ENCODE measurements at places on chromosomes 3 and 15.

GRCh38 chr15:41917767-41918430 is 24.0 kb upstream of the SPTBN5 start:
- DNase-seq, result peak; percentile 84

- DNase-seq, result no peak
Observed at GRCh38 chr3:126446301-126446700, 29.4 kb downstream of the ZXDC start.

GRCh38 chr15:78974272-78974918 is 29.5 kb upstream of the CTSH start:
- DNase-seq, result no peak

GRCh38 chr3:142213298-142213697 is 12.1 kb downstream of the GK5 start:
- DNase-seq, result no peak

DNA sequence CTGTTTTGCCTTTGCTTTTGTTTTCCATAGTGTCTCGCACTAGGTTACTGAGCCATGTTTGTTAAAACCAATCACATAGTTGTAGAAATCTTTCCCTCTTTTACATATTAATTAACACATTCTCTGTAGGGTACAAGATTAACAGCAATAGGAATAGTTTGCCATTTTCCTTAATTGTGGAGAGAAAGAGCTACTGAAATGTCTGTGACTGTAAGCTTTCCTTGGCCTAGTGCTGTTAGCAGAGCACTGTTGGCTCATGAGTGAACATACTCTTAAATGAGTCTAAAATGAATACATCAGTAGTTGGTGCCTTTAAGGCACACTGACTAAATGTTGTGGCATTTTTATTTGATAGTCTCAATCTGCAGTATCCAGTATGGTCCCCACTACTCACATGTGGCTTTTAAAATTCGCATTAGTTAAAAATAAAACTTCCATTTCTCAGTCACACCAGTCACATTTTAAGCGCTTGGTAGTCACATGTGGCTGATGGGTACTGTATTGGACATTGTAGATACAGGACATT is 28.2 kb downstream of the CHD2 start:
- DNase-seq, result no peak

DNA sequence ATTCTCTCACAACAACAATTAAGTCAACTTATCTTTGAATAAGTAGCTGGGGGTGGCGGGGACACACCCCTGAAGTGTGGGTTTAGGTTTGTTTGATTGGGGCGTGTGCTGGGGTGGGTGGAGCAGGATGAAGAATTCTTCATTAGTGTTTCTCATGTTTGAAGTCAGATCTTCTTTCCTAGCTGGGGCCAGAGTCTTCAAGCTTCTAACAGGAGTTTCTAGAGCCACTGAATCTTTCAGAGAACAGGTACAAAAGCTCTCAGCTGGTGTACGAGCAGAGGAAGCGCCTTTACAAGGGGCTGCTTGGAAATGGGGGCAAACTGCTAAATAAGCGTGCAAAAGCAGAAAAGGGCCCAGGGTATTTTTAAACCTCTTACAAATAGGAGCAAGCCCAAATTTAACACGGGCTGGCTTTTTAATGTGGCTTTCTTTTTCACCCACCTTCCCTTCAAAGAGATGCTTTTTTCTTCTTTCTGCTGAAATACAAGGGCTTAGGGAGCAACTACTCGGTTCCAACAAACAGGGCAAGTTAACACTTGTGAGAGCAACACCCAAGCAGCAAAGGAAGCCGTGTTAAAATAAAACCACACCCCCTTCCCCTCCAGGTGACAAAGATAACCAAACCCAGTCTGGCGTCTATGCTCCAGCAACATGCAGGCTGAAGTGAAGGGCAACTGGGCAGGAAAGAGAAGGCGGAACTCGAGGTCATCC is 86.9 kb upstream of the RASGRP1 start:
- DNase-seq, result no peak

- DNase-seq, result peak; percentile 13
Observed at GRCh38 chr3:42822828-42823227, 13.6 kb downstream of the ACKR2 start.

DNA sequence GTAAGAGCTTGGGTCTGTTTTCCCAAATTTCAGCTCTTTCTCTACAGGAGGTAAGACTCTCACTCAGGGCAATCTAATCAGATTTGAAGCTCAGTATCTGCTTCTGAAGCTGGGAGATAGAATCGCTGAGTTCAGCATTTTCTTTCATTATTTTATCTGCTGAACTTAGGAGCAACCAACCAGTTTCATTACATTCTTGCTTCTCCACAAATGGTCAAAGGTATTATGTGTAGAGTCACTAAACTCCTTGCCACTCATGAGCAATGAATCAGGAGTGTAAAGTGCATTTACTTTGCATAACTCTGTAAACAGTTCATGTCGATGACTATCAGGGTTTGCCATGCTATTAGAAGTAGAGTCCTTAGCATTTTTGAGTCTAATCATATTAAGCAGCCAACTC is 249.4 kb downstream of the CHL1 start:
- DNase-seq, result no peak

DNA sequence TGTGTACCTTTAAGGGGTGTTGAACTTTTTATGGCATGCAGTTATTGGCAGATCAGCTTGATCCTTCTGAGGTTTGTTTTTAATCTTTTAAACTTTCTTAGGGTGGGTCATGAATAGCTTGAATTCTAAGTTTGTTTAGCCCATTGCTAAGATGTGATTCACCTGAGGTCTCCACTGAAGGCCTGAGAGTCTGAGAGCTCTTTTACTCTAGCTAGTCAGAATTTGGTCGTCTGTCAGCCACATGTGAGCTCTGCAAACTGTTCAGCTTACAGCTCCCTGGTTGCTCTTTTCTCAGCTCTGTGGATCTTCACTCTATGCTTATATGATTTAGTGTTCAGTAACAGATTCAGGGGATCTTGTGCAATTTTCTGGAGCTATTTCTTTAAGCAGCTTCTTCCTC is 161.3 kb downstream of the ABHD5 start:
- DNase-seq, result peak; percentile 76

GRCh38 chr15:47184908-47185801 is 532.1 kb upstream of the SEMA6D start:
- peak; percentile 0 for DNase-seq

DNA sequence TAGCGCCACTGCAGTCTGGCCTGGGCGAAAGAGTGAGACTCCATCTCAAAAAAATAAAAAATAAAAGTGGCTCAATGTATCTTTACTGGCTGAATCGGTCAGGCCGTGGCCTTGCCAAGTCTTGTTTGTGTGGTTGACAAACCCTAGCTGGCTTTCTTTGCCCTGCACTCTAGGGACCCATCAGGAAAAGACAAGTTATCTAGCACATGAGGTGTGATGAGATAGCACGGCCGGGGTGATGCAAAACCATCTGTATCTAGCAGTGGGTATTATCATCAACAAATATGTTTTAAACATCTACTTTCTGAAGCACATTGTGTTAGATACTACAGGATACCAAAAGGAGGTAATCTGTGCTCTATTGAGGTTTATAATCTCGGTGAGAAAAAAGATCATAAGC is 3.9 kb upstream of the DPP8 start:
- DNase-seq, result no peak

- DNase-seq, result no peak
Observed at GRCh38 chr3:48879307-48879993, 19.2 kb downstream of the SLC25A20 start.

- DNase-seq, result no peak
Observed at GRCh38 chr15:66701422-66702034, 508 bp upstream of the SMAD6 start.

- DNase-seq, result no peak
Observed at GRCh38 chr15:59398220-59398619, 25.5 kb upstream of the MYO1E start.

DNA sequence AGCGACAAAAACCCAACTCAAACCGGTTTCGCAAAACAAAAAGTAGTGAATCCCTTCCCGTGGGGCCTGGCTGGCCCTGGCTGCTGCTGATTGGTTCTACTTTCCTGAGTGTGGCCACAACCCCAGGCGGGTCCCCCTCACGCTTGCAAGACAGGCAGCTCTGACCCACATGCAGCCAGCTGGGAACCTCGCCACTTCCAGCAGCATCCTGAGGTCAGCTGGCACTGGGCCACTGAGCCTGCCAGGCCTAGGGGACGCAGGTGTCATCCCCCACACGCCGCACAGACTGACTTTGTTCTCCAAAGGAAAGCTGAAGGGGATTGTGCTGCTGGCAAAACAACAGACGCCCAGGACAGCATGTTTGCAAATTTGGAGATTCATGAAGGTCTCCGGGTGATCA is 111.1 kb downstream of the TPRA1 start:
- DNase-seq, result no peak

DNA sequence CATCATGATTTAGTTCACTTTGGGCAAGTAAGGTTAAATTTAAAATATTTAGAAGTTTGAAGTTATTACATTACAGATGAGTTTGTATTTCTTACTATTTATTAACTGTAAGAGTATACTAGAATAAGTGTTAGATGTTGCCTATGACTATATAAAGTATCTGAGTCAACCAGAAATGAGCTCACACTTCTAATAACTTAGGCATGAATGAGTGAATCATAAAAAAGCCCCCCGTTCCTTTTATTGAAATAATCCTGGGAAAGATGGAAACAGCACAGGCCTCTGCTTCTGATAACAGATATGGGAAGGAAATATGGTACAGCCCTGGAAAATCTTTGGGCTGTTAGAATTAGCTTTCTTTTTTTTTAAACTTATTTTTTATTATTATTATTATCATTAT is 66.6 kb upstream of the TGFBR2 start:
- DNase-seq, result peak; percentile 88

GRCh38 chr3:196636369-196637349 is 2.8 kb upstream of the NRROS start:
- DNase-seq, result no peak

DNA sequence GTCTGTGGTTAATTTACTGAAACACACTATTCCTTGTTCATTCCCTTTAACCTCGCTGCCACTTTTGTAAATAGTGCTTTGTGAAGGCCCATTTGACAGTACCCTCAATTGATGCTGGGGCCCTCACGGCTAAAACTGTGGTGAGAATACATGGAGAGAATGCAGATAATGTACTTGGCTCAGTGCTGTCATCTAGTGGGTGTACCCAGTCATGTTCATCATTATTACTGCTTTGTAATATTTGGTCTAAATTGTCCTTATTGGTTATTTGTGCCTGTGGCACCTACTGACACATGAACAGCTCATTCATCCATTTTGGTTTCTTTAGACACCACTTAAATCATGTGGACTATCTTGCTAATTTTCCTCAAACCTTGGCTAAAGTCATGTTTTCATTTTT is 543.6 kb downstream of the EDEM1 start:
- no peak for DNase-seq

GRCh38 chr3:12869035-12869621 is 27.8 kb upstream of the RPL32 start:
- DNase-seq, result no peak

- DNase-seq, result no peak
Observed at GRCh38 chr3:187020376-187020775, 90.0 kb downstream of the ST6GAL1 start.

DNA sequence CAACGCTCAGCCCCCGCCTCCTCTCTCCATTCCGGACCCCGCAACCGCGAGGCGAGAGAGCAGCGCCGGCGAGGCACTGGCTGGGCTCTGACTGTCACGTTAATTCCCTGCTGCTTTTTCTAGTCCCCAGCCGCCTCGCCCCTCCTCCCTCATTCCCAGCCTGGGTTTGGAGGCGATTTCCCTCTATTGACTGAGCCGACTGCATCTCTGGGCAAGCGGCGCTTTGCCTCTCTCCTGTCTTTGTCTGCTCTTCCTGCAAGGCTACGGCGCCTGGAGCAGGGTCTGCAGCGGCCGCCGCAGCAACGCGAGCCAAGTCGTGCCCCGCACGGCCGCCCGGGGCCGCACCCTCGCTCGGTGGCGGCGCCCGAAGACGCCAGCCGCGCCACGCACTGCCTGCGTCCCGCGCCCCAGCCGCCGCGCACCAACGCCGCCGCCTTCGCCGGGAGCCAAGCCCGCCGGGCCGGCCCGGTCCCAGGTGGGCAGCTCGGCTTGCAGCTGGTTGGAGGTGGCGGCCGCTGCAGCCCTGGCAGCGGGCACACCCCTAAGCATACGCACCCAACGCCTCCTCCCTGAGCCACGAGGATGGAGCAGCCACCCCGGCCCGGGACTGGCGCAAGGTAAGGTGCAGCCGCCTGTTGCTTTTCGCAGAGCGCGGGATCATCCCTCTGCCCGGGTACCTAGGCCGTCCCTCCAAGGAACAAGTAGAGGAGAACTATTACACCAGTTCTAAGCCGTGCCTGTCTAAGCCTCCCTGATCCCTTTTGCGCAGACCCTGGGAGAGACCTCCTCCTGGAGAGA is at the start of gene LRRC3B:
TSS of gene LRRC3B (plus strand) at position 152 of the 798 bp plus-strand sequence. CDS start 86,901 bp downstream, outside the sequence.
- DNase-seq, result no peak

GRCh38 chr3:32421991-32422859 is 30.6 kb downstream of the CMTM7 start:
- DNase-seq, result peak; percentile 73

DNA sequence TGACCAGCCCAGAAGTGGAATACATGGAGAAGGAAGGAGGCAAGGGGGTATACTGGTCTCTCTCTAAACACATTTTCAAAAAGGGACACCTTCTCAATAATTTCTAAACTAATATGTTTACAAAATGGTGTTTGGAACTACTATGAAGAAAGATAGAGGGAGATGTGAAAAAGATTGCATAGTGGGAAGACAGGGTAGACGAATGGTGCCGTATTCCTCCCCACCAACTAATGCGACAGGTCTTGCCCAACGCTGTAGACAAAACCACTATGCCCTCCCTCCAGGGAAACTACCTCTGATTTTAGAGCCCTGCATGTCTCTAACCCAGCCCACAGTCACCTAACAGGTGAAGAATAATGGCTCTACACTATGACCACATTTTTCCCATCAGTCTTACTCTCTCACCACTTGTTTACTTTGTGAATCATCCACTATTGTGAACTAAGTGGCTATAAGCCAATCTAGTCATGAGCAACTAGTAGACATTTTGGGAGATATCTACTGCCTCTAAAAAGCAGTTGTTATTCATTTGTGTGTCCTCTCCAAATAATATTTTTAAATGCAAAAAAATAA is 108.2 kb upstream of the UBE2E2 start:
- DNase-seq, result peak; percentile 7

- peak; percentile 76 for DNase-seq
Observed at GRCh38 chr15:52124270-52124880, 11.8 kb upstream of the BCL2L10 start.

GRCh38 chr3:104987859-104988258 is 378.9 kb upstream of the ALCAM start:
- no peak for DNase-seq
